ENCODE measurements at places on chromosomes 2 and 18.

GRCh38 chr18:51211552-51211951, 14.1 kb upstream of the MEX3C start:
- peak; percentile 9 for DNase-seq

DNA sequence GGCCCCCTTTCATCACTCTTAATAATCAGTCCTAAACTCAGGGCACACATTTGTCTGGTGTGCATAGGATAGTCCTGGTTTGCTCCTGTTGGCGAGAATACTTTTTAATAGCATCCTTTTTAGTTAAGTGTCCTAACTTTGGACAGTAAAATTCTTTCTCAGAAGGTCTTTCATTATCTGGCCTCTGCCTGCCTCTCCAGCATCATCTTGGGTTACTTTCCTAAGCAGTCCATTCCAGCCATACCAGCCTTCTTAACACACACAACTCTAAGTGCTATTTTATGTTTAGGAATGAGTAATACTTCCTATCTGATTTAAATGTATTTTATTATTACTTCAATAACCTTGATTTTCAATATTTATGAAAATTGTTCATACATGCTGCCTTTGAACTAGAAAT, 151.0 kb downstream of the ACOXL start:
- DNase-seq: no peak

DNA sequence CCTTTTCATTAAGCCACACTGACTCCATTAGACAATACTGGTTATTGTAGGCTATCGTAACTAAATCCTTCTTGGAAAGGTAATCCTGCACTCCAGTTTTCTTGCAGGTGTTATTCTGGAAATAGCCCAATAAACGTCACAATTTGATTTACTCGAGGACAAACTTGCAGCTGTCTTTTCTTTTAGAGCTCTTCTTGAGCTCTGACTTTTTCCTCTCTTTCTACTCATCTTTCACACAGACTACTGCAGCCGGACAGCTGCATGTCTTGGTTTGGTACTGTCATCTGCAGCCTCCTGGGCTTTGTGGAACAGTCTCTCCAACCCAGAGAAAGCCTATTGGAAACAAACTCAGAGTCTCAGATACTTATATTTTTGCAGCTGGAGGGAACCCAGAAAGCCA, 23.0 kb upstream of the MSGN1 start:
- DNase-seq: no peak

GRCh38 chr2:234335661-234336228, 161.1 kb downstream of the ARL4C start:
- DNase-seq: peak; percentile 11

- no peak for DNase-seq
Observed at GRCh38 chr18:50696436-50696835, 123.4 kb downstream of the MRO start.

GRCh38 chr2:31032475-31032874, 105.8 kb downstream of the GALNT14 start:
- DNase-seq: no peak

- no peak for DNase-seq
Observed at GRCh38 chr2:90077948-90078347, 1386.5 kb downstream of the RPIA start.

GRCh38 chr2:104871972-104872865, 18.3 kb downstream of the POU3F3 start:
- DNase-seq: no peak

- DNase-seq: no peak
Observed at GRCh38 chr2:45968946-45969584, 317.6 kb downstream of the PRKCE start.
